CD4-positive, alpha-beta T cell treated with Interleukin-6 at 100 ng/mL for 8 hours (primary cell): ENCODE measurements at places on chromosomes 5 and 9.
A peak's percentile ranks its signal among the peaks of the same experiment; 100 is the strongest.

GRCh38 chr5:154193701-154194121, 3.2 kb downstream of the GALNT10 start:
- no peak for DNase-seq

- DNase-seq: no peak
These were observed 18.5 kb upstream of the EXOC3 start for GRCh38 chr5:424301-425110.

DNA sequence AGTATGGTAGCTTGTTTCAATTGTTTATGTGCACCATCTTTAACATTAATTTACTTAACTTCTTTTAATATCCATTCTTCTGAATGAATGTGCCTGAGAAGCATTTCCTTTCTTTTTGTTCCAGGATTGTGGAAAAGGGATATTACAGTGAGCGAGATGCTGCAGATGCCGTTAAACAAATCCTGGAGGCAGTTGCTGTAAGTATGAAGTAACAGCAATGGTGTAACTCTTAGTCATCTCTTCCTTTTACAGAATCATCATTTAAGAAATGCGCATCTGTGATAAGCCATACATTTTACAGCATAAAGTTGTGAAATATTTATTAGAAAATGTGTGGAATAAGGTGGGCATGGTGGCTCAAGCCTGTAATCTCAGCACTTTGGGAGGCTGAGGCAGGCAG, 117.7 kb downstream of the STARD4 start:
- DNase-seq: no peak

- no peak for DNase-seq
These were observed 23.6 kb downstream of the RNF145 start for GRCh38 chr5:159185773-159186172.

- no peak for DNase-seq
These were observed 92.3 kb downstream of the GAS1 start for GRCh38 chr9:86854898-86855523.

GRCh38 chr5:95221234-95221633, 63.7 kb downstream of the MCTP1 start:
- no peak for DNase-seq

- DNase-seq: peak; percentile 16
These were observed 8.7 kb upstream of the RANBP6 start for GRCh38 chr9:6024035-6024554.

DNA sequence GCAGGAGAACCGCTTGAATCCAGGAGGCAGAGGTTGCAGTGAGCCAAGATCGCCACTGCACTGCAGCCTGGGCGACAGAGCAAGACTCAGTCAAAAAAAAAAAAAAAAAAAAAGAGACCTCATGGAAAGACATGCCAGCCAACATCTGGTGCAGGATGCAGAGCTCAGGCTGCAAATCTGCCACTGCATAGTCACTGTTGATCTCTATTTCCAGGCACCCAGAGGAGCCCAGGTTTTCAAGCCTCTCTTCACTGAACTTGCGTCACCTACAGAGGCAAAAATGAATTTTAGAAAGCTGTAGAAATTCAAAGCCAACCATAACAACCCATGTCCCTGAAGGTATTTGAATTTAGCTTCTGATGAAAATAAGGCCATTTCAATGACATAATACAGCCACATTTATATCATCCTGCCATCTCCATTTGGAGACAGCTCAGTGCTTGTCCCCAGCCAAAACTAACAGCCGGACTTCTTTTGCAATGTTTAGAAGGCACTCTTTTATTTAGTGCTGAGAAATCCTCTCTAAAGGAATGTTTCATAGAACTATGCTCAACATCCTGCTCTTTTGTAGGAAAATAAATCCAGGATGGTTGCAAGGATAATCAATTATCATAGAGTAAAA, 113.3 kb downstream of the SNX18 start:
- DNase-seq: no peak

GRCh38 chr9:86945728-86946200, 1.5 kb downstream of the GAS1 start:
- DNase-seq: no peak

- DNase-seq: no peak
These were observed 817 bp upstream of the GNE start for GRCh38 chr9:36258996-36259533.

DNA sequence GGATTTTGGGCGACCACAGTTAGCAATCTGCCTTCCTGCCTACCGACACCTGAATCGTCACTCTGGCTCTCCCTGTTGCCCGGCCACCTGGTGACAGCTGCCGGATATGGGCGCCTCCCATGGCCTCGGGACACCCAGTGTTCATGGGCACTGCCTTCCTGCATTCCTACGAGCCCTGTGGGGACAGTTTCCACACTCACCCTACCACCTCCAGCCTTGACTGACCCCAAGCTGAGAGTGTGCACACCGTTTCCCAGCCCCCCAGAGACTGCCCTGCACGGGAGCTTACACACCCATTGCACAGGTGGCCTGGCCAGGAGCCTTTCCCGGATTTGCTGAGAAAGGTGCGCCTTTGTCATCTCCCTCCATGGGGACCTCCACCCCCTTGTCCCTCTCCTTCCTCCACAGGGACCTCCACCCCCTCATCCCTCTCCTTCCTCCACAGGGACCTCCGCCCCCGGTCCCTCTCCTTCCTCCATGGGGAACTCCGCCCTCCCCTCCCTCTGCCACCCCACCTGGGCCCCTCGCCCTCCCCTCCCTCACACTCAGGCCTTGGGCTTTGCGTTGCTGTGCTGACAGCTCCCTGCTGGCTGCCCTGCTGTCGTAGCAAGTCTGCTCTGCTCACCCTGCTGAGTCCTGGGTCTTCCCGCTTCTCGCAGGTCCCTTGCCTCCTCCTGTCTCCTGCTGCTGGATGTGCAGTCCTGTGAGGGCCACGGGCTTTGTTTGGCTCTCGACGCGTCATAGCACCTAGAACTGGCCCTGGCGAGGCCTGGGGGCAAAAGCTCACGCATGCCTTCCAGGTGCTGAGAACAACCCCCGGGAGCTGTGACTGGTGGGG, 48.4 kb downstream of the MRPL36 start:
- DNase-seq: no peak

DNA sequence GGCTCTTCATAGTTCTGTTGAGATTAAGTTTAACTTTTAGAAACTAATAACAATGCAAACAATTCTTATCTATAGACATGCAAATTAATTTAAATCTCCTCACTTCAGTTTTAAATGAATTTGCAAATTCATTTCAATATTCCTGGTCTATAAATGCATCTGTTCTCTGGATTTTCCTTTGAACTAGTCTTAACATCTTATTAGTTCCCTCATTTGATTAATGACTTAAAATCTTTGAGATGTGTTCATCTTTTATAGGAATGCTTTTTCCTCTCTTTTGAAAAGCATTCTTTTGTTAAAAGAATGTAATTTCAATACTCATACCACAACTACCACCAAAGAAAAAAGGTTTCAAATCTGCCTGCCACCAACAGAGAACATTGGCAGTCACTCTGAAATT, 169.4 kb downstream of the RASEF start:
- DNase-seq: no peak

DNA sequence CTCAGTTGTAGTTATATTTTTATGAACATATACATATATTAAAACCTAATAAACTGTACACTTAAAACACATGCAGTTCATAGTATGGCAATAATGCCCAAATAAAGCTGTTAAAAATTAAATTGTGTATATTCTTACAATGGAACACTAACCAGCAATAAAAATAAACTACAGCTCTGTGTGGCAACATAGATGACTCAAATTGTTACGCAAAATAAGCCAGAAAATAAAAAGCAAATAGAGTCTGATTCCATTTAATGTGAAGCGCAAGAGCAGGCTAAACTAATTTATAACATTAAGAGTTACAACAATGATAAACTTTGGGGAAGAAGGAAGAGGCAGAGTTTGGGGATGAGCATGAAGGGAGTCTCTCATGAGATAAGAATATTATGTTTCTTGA, 597.3 kb downstream of the TLE1 start:
- no peak for DNase-seq
